ENCODE measurements at places on chromosomes 1 and 21.

DNA sequence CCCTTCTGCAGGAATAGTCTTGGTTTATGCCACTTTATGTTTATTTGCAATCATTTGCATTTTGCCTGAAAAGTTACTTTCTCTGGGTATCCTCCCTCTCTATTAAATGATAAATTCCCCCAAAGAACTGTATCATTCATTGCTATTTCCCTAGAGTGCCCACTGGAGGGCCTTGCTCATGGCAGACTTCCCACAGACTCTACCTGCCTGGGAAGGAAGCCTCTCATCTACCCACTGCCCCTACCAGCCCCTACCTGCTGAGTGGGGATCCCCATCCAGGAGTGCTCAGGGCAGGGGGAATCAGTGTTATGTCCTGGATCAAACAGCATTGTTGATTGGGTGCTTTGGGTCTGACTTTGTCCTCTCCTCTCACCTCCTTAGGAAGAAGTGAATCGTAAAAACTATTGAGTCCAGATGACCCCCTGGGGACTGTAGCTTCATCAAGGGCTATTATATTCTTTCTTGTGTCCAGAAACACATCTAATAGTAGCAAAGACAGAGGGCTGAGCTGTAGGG, 6.8 kb upstream of the LRRN2 start:
- no peak for DNase-seq

GRCh38 chr1:180187626-180188025, 33.0 kb downstream of the QSOX1 start:
- no peak for DNase-seq

- DNase-seq = no peak
These were observed 710 bp upstream of the HYI start for GRCh38 chr1:43454270-43455011.

- DNase-seq = no peak
These were observed 21.4 kb downstream of the PEA15 start for GRCh38 chr1:160226623-160227022.
